ENCODE measurements at places on chromosomes 3 and 15.

GRCh38 chr15:68414591-68414990 lies 17.4 kb downstream of the ITGA11 start:
- no peak for DNase-seq

GRCh38 chr15:69666921-69667811 lies 214.5 kb downstream of the RPLP1 start:
- DNase-seq: no peak

DNA sequence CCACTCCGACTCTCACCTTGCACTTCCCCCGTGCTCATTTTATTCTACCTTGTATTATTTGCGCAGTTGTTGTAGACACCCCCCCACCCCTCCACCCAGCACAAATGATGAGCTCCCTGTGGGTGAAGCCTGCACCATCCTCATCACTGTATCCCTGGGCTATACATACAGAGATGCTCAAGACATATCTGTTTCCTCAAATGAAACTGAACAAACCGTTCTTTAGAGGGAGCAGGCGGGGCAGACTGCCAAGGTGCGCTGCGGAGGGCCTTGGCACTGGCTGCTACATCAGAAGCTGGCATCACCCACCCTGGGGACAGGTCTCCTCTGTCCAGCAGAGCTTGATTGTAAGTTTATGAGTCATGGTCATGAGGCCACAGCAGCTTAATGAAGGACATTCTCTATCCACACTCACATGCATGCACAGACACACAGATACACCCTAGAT lies 29.0 kb downstream of the ADCY5 start:
- DNase-seq: no peak

- no peak for DNase-seq
Observed at GRCh38 chr15:42094512-42094963, at the start of gene PLA2G4D. TSS of gene PLA2G4D (minus strand) at chr15:42094562. CDS start at chr15:42094459, 103 bp downstream.

DNA sequence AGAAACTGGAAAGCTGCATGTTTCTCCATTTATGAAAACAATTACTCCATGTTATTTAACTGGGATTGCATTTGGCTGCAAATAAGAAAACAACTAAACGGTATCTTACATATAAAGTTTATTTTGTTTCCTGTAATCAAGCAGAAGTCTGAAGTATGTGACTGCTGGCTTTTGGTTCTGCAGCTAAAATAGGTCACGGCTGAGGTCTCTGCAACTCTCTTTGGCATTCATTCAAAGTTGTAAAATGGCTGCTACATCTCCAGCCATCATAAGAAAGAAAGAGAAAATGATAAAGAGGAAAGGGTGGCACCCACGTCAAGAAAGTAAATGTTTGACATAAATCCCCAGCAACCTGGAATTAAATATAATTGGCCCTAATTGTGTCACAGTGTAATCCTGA lies 406.1 kb downstream of the TBC1D5 start:
- DNase-seq: no peak

Data from stimulated activated CD8-positive, alpha-beta memory T cell treated with anti-CD3 and anti-CD28 coated beads, Interleukin-4, amount 100 ng/mL, for 24 hours (primary cell).